Urinary bladder (tissue), 4 donors: ENCODE measurements at places on chromosomes 16 and 17. TPM values are rescaled to one million over a fixed set of nuclear protein-coding genes. Genes with fewer than 3 reads are reported as not detected.
A peak's percentile ranks its signal among the peaks of the same experiment; 100 is the strongest.

The WNT9B gene
- not detected for total RNA-seq

The SPATA22 gene
- total RNA-seq = 1.0 TPM

The TBC1D3H gene
- total RNA-seq = not detected

The EIF3CL gene
- 23.0 TPM for total RNA-seq

The RPRML gene
- not detected for total RNA-seq

The TMC8 gene
- 2.7 TPM for total RNA-seq

The HASPIN gene
- total RNA-seq = 2.2 TPM

The CCR7 gene
- 0.58 TPM for total RNA-seq

The OR1A1 gene
- total RNA-seq = not detected

The KRTAP9-4 gene
- not detected for total RNA-seq

The TXNL4B gene
- total RNA-seq = 16.2 TPM

DNA sequence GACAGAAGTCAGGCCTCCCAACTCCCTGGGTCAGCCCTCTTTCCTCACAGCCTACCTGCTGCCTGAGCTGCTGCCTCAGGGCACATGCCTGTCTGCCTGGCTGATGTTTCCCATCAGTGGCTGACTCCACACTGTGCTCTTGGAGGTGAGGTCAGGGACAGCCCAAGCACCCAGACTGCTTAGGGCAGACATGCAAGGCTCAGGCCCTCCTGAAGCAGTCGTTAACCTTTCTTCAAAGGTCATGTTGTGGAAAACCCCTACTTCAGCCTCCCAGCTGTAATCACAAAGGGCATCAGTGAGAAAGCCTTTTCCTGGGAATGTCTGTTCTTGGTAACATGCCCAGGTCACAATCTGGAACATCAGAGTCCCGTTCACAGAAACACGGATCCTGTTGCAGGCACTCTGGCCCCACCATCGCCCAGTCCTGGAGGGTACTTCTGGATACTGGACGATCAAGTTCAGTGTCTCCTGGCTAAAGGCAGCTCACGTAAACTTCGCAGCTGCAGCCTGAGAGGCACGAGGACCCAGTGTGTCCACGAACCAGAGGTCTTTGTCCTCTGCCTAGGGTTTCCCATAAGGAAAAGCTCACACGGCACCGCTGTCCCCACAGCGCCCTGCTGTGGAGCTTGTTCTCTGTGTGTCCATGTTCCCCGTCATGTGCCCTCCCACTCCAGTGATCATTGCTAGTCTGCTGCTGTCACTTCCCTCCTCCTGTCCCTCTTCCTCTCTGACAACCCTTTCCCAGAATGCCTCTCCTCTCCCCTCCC lies 54.9 kb downstream of the GNAO1 start:
- DNase-seq = no peak

- no peak for DNase-seq
Measured at GRCh38 chr16:11175787-11176341, 80.1 kb downstream of the SOCS1 start.

GRCh38 chr17:63066158-63066813 lies 100.3 kb downstream of the TANC2 start:
- no peak for DNase-seq

DNA sequence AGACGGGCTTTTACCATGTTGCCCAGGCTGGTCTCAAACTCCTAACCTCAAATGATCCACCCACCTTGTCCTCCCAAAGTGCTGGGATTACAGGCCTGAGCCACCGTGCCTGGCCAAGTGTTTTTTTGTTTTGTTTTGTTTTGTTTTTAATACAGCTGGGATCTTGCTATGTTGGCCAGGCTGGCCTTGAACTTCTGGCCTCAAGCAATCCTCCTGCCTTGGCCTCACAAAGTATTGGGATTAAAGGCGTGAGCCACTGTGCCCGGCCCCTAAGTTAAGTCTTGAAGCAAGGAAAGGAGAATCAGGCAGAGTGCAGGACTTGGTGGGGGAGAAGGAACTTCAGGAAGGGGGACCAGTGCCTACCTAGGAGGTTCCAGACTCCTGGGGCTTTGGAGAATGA lies 51.7 kb upstream of the NOL11 start:
- no peak for DNase-seq

GRCh38 chr17:82450357-82451106 lies at the start of gene CYBC1:
TSS of gene CYBC1 (minus strand) at chr17:82450752. CDS start at chr17:82449254, 1,498 bp downstream.
- peak; percentile 90 for DNase-seq

DNA sequence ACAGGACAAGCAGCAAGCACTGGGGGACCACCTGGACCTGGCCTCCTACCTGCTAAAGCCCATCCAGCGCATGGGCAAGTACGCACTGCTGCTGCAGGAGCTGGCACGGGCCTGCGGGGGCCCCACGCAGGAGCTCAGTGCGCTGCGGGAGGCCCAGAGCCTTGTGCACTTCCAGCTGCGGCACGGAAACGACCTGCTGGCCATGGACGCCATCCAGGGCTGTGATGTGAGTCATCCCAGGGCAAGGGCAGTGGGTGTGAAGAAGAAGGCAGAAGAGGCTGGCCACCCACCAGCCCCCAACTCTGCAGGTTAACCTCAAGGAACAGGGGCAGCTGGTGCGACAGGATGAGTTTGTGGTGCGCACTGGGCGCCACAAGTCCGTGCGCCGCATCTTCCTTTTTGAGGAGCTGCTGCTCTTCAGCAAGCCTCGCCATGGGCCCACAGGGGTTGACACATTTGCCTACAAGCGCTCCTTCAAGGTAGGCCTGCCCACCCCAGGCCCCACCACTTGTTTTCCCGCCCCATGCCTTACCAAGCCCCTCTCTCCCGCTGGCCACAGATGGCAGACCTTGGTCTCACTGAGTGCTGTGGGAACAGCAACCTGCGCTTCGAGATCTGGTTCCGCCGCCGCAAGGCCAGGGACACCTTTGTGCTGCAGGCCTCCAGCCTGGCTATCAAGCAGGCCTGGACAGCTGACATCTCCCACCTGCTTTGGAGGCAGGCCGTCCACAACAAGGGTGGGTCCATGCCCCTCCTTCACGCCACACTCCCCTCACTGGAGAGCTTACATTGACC lies 7.3 kb downstream of the PLEKHG4 start:
- DNase-seq = no peak

DNA sequence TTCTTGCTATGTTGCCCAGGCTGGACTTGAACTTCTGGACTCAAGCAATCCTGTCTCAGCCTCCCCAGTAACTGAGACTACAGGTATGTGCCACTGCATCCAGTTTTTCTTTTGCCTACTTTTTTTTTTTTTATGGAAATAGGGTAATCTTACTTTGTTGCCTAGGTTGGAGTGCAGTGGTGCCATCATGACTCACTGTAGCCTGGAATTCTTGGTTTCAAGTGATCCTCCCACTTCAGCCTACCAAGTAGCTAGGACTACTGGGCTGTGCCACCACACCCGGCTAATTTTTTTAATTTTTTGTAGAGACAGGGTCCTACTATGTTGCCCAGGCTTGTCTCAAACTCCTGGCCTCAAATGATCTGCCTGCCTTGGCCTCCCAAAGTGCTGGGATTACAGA lies 10.0 kb downstream of the LRRC36 start:
- no peak for DNase-seq

- no peak for DNase-seq
Measured at GRCh38 chr17:57488856-57489255, 232.5 kb downstream of the MSI2 start.

DNA sequence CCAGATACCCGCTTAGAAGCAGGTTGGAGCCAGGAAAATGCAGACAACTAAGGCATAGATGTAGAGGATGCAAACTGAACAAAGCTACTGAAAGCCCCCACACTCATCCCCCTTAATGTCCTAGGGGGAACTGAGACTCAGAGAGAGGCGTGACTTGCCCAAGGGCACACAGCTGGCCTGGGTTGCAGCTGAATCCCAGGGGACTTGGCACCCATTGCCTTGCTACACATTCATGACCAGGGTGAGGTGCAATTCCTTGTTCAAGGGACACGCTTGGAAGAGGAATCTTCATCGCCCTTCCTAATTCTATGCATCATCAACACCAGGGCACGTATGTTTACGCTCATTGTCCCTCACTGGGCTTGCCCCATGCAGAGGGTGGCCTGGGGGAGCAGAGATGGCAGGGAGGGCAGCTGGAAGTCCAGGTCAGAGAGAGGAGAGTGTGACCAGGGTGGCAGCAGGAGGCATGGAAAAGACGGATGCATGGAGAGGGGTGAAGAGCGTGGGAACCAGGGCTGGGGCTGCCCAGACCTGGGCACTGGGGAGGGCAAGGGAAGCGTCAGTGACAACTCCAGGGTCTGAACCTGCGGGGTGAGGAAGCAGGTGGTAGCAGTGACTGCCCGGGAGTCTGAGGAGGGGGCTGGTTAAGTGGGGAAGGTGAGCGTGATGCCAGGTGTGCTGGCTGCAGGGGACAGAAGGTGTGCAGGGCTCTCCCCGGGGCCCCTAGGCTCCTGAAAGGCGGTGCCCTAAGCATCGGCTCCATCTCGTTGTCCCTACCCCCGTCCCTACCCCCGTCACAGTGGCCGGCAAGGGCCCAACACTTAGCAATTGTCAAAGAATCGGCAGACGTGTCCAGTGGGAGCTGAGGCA lies 267.1 kb upstream of the TNRC6C start:
- no peak for DNase-seq

DNA sequence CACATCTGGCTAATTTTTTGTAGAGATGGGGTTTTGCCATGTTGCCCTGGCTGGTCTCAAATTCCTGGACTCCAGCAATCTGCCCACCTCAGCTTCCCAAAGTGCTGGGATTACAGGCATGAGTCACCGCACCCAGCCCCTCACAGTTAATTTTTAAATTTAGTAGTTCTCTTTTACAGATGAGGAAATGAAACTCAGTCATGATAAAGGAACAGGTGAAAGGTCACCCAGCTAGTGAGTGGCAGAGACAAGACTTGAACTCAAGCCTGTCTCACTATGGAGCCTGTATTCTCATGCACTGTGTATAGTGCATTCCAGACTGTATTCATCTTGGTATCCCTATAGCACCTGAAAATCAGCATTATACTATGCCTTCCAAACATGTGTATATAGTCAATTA lies 77.1 kb upstream of the WSB1 start:
- no peak for DNase-seq

- no peak for DNase-seq
Measured at GRCh38 chr16:46743232-46743719, 4.9 kb downstream of the MYLK3 start.

DNA sequence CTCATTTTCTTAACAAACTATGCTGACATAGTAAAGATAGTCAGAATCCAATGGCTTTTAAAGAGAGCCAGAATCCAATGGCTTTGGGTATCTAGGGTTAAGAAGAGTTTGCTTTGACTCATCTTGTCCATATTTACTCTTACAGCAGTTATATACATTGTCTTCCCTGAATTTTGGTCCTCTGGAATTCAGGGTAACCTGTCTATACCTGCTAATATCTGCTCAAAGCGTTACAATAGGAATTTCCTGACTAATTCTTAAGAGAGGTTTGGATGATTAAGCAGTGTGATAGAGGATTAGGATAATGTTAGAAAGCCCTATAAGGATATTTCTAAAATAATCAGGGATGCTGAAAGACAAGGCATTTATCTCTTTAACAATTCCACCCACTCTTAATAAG lies 2.0 kb upstream of the CDH8 start:
- no peak for DNase-seq
